Calu3 (cell line): ENCODE measurements at places on chromosomes 11 and 22. TPM values are rescaled to one million over a fixed set of nuclear protein-coding genes. Genes with fewer than 3 reads are reported as not detected.

- no peaks in the 10 kb centered on the region for H3K36me3 ChIP-seq
- no peak overlapping the region for H3K4me3 ChIP-seq
- H3K4me1 ChIP-seq, result no peaks in the 10 kb centered on the region
- H3K27ac ChIP-seq, result no peak overlapping the region
- no peak for DNase-seq
- peaks cover 70% of the 10 kb centered on the region for H3K27me3 ChIP-seq
Observed at GRCh38 chr22:49668402-49668801, 159.3 kb downstream of the BRD1 start.

DNA sequence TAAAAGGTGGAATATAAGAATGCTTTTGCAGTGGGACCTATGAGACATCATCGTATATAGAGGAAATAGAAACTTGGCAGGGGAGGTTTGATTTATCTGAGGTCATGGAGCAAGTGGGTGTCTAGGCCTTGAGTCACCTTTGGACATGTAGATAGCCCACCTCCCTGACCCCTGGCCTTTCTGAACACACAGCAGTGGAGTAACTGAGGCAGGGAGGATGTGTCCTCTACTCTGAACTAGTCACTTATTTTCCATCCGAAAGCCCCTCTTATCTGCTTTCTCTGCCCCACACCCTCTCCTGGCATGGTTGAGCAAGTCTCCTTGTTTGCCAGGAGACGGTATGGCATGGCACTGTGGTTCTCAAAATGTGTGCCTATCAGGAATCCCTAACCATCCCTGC lies 7.9 kb downstream of the CD82 start:
- H3K4me1 ChIP-seq, result peaks cover 45% of the 10 kb centered on the region
- H3K27me3 ChIP-seq, result no peaks in the 10 kb centered on the region
- H3K36me3 ChIP-seq, result no peaks in the 10 kb centered on the region
- H3K27ac ChIP-seq, result no peak overlapping the region
- no peak for DNase-seq

GRCh38 chr11:82873919-82874333 lies 26.3 kb downstream of the PRCP start:
- no peaks in the 10 kb centered on the region for H3K4me1 ChIP-seq
- no peak for DNase-seq
- H3K27me3 ChIP-seq, result no peaks in the 10 kb centered on the region
- no peaks in the 10 kb centered on the region for H3K36me3 ChIP-seq

Gene RFPL3
- not detected in 2 replicates for total RNA-seq

GRCh38 chr11:15349413-15349812 lies 234.7 kb downstream of the INSC start:
- no peak overlapping the region for H3K4me3 ChIP-seq
- H3K27me3 ChIP-seq, result peaks cover 19% of the 10 kb centered on the region
- H3K4me1 ChIP-seq, result no peaks in the 10 kb centered on the region
- no peak overlapping the region for H3K27ac ChIP-seq
- no peak for DNase-seq
- no peaks in the 10 kb centered on the region for H3K36me3 ChIP-seq

DNA sequence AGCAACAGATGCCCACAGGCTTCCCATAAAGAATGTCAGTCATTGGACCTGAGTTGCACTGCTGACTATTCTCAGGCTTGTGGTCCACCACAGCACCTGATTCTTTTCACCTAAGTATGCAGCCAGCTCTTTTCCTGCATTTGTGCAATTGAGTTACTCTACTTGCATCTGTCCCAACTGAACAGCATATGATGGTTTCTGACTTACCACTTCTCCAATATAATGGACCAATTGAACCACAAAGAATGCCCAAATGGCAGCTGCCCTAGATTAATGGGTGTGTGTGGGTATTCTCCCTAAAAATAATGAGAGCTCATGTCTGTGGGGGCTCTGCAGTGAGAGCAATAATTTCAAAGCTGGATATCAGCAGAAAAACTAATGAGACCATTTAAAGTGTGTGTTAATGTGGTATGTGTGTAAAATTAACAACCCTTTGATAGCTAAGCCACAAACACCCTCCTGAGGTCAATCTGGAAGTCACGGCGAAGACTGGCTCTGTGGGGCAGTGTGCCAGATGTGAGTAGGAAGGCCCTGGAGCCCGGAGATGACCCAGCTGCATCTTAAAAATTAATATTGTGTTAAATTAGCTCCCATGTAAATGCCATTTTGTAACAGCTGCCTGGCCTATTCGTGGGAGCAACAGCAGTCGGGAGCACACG lies 43.8 kb downstream of the SC5D start:
- no peak for DNase-seq
- no peaks in the 10 kb centered on the region for H3K4me1 ChIP-seq
- H3K36me3 ChIP-seq, result no peaks in the 10 kb centered on the region
- H3K27me3 ChIP-seq, result peaks cover 22% of the 10 kb centered on the region
- no peak overlapping the region for H3K27ac ChIP-seq
- H3K4me3 ChIP-seq, result no peak overlapping the region

Gene GLB1L2
- total RNA-seq, result 15.5 and 19.0 TPM in 2 replicates

Gene TRIM29
- 2.1 and 3.3 TPM in 2 replicates for total RNA-seq

DNA sequence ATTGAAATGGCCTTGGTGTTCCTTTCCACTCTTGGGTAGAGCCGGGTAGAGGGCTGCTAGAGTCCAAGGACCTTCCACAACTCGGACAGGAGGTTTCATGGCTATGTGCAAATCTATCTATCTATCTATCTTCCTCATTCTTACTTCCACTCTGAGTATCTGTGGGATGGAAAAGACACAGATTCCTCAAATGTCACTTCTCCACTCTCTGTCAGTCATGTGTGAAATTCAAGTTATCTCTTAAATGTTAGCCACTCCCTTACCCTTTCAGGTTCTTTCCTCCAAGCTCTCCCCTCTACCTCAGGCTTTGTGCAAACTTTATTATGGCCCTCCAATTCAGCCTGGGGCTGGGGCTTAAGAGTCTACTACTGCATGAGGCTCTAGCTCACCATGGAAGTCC lies 84.3 kb downstream of the GDPD4 start:
- H3K4me3 ChIP-seq, result no peak overlapping the region
- no peak overlapping the region for H3K27ac ChIP-seq
- peaks cover 3% of the 10 kb centered on the region for H3K27me3 ChIP-seq
- no peak for DNase-seq
- H3K36me3 ChIP-seq, result no peaks in the 10 kb centered on the region
